ENCODE measurements at places on chromosomes 6 and 20.
A peak's percentile ranks its signal among the peaks of the same experiment; 100 is the strongest.

- DNase-seq = no peak
Measured at GRCh38 chr20:20404633-20405032, 36.7 kb downstream of the INSM1 start.

DNA sequence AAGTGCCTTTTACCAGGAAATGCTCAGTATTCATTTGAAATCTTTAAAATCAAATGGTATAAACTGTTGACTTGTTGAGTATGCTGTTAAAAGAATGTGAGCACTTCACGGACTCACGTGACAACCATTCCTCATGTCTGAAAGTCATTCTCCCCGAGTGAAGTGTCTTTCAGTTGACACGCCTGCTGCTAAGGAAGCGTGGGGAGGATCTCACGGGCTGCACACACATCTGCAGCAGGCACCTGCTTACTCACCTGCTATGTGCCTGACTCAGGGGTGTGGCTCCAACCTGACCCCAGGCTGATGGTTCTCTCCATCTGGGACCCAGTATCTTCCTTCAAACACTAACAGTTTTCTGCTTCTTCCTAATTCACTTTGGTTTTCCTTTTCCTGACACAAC lies 32.7 kb downstream of the WDR27 start:
- DNase-seq = no peak

GRCh38 chr6:52304983-52305390 lies 20.4 kb upstream of the MCM3 start:
- peak; percentile 65 for DNase-seq

- DNase-seq = no peak
Measured at GRCh38 chr20:61936701-61937131, 129.0 kb downstream of the TAF4 start.

DNA sequence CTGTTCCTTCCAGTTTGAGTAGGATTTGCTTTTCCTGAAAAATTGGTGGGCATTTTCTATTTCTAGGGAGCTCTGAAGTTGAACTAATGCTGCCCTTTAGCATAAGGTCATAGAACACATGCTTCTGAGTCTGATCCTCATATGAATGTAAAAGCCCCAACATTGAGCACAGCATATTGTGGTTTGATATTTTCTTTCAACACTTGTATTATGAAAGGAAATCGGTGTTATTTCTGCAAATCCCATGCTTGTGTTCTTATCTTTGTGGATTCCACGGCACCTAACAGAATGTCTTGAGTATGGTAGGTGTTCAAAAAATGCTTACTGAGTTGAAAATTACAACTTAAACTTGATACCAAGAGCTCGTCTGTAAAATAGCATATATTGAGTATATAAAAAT lies 85.8 kb downstream of the TRMT11 start:
- DNase-seq = no peak

DNA sequence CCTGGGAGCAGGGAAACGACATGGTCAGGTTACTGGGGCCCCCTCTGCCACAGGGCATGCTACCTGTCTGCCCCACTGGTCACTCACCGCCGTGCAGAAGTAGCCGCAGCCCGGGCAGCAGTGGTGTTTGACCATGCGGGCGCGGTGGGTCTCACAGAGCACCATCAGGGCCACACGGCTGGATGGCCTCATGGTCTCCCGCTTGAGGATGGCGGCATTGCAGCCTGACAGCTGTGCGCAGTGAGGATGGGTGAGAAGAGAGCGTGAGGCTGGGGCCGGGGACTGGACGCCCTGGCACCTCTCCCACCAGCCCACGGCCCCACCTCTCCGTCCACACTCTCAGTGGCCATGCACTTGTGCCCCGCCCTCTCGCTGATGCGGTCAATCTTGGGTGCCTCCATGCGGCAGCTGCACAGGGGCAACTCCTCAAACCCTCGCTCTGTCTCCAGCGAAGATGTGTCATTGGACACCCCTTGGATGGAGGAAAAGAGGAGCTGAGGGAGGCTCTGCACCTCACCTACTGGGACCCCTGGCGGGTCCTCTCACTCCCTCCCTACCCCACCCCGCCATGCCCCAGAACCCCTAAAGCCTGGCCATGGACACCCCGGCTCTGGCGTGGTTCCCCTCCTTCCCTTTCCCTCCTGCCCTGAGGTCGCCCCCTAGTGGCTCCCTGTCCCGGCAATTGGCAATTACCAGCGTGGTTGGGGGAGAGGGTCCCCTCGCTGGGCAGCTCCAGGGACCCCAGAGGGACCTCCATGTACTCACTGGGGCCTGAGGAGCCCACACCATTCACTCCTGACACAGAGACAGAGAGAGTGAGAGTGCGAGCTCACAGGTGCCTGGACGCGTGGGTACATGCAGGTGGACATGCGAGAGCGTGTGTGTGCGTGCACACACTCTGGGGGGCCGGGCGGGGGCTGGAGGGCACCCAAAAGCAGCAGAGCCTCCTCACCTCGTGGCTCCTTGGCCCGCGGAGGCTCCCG lies 8.9 kb downstream of the EHMT2 start:
- DNase-seq = peak; percentile 26

DNA sequence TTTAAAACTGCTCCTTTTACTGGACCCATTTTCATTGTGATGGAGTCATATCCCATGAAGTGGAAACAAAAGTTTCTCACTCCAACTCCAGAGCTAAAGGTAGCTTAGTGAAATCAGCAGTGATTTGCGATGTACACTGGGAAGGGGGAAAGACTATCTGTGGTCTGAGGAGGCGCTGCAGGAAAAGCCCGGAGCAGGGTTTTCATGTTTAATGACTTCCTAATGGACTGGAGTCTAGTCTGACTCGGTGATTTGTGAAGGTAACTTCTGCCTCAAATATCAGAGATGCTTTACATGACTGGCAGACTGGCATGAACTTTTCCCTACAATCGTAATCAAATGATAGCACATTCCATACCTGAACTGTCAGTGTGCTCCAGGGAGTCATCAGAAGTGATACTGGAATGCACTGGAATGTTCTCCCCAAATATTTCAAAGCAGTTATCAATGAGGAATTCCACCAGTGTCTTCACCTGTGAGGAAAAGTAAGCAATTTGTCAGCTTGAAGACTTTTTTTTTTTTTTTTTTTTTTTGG lies 7.0 kb downstream of the TAGAP start:
- no peak for DNase-seq

DNA sequence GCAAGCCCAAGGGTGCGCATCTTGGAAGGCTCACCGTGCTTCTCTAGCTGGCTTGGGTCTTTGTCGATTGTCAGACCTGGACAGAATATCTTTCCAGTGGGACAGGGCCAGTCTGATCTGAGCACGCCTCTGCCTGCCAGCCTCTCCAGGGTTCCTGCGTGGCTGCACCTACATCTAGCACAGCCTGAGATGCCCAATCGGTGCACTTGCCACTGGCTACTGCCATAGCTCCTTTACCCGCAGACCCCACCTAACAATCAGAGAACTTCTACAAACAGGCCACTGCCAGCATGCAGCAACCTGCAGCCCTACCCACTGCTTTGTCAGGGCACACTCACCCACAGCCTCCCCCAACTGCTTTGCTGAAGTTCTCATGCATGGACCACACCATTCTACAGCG lies 56.7 kb upstream of the PHACTR3 start:
- DNase-seq = no peak

GRCh38 chr6:18280084-18280483 lies 15.8 kb upstream of the DEK start:
- no peak for DNase-seq

DNA sequence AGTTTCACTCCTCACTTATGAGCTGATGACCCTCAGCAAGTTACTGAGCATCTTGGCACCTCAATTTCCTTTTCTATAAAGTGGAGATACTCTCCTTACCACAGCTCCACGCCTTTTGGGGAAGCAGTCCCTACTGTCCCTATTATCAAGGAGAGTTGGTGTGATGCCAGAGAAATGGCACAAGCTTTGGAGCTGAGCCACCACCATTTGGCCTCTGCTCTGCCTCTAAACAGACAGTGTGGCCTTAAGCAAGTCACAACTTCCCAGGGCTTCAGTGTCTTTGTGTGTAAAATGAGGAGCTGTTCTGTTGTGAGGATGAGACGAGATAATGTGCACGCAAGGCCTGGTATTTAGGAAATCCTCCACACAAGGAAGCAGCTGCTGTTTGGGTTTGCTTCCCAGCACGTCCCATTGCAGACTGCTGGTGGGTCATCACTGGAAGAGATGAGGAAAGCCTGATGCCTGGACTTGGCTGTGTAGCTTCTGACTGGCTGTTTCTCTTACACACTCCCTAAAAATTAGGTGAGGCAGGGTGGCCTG lies 18.5 kb downstream of the NSFL1C start:
- DNase-seq = no peak

GRCh38 chr6:18343741-18344140 lies 43.4 kb upstream of the RNF144B start:
- DNase-seq = peak; percentile 59

GRCh38 chr6:34057191-34057590 lies 88.7 kb downstream of the GRM4 start:
- no peak for DNase-seq

GRCh38 chr20:44137266-44137801 lies 49.7 kb downstream of the JPH2 start:
- no peak for DNase-seq

DNA sequence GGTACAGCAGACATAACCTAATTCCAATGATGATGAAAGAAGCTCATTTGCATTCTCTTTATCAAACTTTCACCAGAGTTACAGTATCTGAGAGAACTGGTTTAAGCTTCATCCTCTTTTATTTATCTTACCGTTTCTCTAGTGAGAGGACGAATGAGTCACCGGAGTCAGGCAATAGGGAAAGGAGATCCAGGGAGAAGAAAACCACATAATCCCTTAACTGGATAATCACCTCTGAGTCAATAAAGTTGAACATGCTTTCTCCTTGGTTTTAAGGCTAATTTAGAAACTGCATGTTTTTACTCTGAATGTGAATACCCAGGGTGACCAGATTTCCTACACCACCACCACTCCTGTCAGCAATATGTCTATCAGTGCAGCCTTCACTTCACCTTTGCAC lies 313.7 kb upstream of the TBX18 start:
- DNase-seq = no peak
